ENCODE measurements at places on chromosomes 6 and 20.

DNA sequence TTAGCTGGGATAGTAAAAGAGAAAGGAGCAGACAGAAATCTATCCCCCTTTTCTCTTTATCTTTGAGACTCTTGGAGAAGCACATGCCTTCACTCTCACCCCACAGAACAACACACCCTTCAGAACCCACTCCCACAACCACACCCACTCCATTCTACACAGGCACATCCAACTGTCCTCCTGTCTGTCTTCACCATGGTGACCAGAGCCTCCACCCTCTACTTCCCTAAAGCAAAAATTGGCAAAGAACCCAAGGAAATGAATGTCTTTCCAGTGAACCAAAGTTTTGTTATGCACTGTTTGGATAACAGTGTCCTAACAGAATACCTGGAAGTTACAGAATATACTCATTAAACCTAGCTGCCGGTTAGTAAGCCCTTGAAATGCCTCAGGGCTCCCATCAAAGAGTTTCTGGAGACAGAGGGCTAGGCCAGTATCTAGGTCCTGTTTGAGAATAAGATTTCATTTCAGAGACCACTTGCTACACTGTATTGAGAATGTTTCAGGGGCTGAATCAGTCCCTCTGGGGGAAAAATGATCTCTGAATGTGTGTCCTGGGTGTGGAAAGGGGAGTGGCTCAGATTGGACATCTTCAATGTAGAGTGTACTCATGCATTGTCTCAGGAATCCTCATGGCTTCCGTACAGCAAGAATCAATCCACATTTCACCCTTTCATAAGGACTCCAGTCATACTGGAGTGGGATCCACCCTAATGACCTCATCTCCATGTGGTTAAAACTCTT lies 101.1 kb downstream of the LY86 start:
- no peak for DNase-seq

- no peak for DNase-seq
Observed at GRCh38 chr6:85460921-85461797, 11.3 kb downstream of the NT5E start.

DNA sequence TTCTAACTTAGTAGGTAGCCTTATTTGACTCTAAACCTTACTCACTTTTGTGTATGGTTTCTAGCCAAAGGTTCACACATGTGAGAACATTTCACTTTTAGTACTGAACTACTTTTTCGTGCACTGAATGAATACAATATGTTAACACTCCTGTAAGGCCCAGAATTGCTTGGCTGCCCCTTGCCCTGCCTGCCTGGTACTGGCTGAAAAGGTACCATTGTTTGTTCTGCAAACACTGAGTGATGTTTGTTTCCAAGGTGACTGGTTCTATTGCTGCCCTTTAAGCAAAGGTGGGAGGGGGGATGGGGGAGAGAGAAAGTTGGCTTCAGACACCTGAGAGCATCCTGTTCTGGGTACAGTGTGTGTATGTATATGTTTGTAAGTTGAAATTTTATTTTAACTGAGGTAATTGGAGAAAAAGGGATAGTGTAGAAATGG lies 31.2 kb downstream of the RREB1 start:
- no peak for DNase-seq

GRCh38 chr20:43514648-43514999 lies 7.1 kb downstream of the L3MBTL1 start:
- DNase-seq, result no peak

DNA sequence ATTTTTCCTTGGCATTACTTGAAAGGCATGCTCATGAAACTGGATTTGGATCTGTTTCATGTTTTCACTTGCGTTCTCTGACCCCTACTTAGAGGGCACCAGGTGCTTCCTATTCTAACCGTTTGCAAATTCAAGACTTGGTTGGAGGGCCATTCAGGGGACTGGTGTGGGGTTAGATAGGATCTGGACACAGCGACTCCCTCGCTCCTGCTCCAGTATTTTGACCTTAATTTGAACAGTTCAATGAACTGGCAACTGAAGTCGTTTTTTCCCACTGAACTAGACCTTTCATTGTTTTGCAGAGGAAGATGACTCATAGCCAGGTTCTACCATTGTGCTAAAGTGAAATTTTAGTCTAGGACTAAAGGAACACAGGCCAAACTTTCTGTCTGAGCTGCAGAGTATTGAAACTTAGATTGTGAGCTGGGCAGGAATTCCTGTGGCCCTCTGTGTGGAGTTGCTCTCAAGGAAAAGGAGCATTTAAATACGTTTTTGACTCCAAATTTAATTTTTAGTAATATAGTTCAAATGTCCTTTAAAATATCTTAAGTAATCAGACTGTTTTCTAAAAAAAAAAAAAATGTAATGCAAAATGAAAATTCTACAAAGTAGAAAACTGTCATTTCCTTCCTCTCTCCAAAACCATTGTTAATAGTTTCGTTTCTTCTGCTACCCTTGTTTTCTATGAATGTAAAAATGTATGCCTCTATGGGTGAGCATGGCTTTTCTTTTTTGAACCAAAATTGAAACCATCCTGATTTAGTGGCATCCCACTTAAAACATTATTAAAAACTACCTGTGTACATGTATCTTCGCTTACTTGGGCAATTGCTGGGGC lies 64.8 kb downstream of the UTRN start:
- no peak for DNase-seq

DNA sequence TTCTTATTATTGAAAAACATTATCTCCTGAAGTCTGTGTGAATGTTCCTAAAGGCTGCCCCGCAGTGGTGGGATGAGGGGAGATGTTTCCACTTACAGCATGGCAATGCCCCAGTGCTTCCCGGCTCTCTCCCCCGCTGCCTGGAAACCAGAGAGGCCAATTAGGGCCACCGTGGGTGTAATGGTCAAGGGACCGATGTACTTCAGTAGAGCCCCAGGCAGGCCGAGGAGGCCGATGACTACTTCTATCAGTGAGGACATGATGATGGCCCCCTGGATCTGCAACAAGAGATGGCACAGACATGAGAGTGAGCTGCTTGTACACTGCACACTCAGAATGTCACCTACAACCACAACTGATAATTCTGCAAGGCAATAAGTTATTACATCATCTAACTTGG lies 117.8 kb downstream of the SLC23A2 start:
- no peak for DNase-seq

- no peak for DNase-seq
Observed at GRCh38 chr6:133034509-133035206, 206.5 kb upstream of the EYA4 start.

GRCh38 chr6:87628424-87628823 lies 38.5 kb downstream of the ORC3 start:
- no peak for DNase-seq

GRCh38 chr6:26363882-26364701 lies 906 bp upstream of the BTN3A2 start:
- DNase-seq, result no peak

Measured in NCI-H1436 treated with DMSO at 0.1 percent for 48 hours (cell line).